ENCODE measurements at places on chromosomes 12 and 14. TPM values are rescaled to one million over a fixed set of nuclear protein-coding genes. Genes with fewer than 3 reads are reported as not detected.

IL26 gene
- not detected for total RNA-seq

BEGAIN gene
- 2.8 TPM for total RNA-seq

MYH6 gene
- 0.64 TPM for total RNA-seq

VRTN gene
- total RNA-seq, result not detected

All from metanephros (tissue), 2 donors.